Ovary (tissue), 10 donors: ENCODE measurements at places on chromosomes 5 and 9. TPM values are rescaled to one million over a fixed set of nuclear protein-coding genes. Genes with fewer than 3 reads are reported as not detected.
A peak's percentile ranks its signal among the peaks of the same experiment; 100 is the strongest.

Gene DOLK
- total RNA-seq, result 6.1 TPM

Gene MAMDC2
- 59.4 TPM for total RNA-seq

Gene SGCD
- total RNA-seq, result 19.4 TPM

- DNase-seq, result no peak
These were observed 70.4 kb downstream of the ANGPTL2 start for GRCh38 chr9:127051881-127052595.

GRCh38 chr9:27041746-27042145, 36.3 kb upstream of the LRRC19 start:
- no peak for DNase-seq

DNA sequence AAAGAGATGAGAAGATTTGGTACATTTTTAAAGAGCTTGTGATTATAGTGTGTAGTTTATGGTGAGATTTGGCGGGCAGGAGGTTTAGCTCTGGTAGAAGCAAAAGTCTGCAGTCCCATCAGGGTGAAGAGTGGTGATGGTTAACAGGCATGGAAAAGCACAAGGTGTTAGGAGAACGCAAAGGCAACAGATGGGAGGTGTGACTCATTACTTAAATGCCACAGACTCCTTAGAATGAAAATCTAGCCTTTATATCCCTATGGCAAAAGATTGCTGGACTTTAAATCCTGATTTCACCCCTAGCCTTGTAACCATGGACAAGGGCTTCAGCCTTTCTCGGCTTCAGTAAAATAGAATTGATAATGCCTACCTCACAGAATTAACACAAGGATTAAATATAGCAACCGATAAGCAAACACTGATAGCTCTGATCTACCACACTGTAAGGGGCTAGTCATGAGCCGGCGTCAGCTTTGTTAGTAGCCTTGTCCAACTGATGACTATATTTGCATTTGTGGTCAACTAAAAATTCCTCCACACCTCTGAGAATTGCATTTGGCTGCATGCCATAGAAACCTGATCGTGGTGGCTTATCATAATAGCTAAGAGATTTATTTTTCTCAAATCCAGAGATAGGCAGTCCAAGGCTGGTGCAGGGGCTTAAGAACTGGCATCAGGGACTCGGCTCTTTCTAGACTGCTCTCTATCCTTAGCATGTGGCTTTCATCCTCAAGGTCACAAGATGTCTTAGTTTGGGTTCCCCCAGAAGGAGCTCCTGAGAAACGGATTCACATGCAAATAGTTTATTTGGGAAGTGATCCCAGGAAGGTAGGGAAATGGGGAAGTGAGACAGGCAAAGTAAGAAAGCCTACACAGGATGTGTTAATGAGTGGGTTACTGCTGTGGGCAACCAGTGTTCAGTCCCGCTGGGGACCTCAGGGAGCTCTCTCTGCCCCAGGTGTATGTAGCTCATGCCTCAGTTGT, 19.6 kb downstream of the MFAP3 start:
- DNase-seq, result no peak

DNA sequence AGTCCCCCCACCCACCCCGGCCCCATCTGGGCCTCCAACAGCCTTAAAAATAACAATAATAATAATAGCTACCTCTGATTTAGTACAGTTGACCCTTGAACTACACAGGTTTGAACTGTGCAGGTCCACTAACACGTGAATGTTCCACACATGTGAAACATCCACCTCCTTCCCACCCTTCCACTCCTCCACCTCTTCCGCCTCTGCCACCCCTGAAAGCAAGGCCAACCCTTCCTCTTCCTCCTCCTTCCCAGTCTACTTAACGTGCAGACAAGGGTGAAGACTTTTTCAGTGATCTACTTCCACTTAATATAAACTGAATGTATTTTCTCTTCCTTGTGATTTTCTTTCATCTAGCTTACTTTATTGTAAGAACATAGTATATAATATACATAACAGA, 10.8 kb downstream of the PDGFRB start:
- DNase-seq, result no peak

DNA sequence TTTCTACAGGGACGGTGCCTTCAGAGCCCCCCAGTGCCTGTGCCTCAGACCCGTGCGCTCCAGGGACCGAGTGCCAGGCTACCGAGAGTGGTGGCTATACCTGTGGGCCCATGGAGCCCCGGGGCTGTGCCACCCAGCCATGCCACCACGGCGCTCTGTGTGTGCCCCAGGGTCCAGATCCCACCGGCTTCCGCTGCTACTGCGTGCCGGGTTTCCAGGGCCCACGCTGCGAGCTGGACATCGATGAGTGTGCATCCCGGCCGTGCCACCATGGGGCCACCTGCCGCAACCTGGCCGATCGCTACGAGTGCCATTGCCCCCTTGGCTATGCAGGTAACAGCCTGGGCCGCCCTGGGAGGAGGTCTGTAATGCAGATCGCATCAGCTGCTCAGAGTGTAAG, 6.9 kb downstream of the CRB2 start:
- no peak for DNase-seq

GRCh38 chr5:82106207-82106606, 134.4 kb downstream of the ATG10 start:
- DNase-seq, result no peak

DNA sequence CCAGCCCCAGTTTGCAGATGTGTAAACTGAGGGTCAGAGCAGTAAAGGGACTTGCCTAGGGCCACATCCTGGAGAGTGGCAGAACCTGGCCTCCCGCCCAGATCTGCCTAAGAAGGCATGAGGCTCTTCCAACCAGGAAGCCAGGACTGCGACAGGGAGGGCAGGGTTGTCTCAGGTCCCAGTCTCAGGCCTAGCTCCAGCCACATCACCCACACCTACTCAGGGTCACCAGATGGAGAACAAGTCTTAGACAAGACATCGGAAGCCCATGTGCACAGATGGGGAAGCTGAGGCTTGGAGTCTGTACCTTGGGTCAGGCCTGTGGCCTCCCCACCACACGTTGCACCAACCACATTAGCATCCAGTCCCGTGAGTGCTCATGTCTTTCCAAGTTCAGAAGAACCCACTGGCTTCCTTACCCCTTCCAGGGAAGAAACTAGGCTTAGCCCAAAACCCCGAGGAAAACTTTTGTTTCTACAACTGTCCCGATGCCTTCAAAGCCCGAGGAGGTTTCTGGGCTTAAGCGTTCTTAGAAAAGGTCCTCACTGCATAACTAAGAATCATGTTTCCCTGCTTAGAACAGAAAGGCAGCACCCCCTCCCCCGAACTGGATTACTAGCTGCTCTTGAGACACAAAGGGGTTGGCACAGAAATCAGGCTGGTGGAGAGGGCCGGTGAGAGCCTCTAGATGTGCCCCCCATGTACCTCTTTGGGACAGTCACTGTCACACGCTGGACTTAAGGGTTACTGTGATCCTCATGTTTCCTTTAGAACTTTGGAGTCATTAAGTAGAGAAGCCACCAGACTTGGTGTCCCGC, 2.2 kb downstream of the FAM78A start:
- no peak for DNase-seq

DNA sequence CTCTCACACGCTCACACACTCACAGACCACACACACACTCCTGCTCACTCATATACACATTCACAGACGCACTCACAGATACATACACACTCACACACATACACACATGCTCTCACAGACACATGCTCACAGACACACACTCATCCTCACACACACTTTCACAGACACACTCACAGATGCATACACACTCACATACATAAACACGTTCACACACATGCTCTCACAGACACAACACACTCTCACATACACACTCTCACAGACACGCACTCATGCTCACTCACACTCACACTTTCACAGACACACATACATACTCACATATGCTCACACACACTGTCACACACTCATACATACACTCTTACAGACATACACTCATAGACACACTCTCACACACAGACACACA, 82.2 kb downstream of the IRX2 start:
- no peak for DNase-seq

DNA sequence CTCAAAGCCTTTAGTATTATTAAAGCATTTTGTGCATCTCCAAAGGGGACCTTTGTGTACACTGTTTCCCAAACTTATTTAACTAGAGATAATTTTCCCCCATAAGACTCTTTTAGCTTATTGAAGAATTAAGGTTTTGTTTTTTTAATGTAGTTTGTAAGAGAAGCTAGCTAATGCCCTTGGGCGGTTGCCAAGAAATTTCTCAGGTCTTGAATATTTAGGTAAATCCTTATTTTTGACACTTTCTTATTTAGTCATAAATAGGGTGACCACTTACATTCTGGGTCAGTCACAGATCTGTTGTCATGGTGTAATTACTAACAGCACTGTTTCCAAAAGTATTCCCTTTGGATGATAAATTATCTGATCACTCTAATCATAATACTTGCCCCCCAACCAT, 27.2 kb downstream of the TNFAIP8 start:
- DNase-seq, result no peak

GRCh38 chr5:78109891-78110324, 184.6 kb downstream of the AP3B1 start:
- no peak for DNase-seq

- DNase-seq, result no peak
These were observed 135.2 kb upstream of the CLINT1 start for GRCh38 chr5:157993986-157994691.

DNA sequence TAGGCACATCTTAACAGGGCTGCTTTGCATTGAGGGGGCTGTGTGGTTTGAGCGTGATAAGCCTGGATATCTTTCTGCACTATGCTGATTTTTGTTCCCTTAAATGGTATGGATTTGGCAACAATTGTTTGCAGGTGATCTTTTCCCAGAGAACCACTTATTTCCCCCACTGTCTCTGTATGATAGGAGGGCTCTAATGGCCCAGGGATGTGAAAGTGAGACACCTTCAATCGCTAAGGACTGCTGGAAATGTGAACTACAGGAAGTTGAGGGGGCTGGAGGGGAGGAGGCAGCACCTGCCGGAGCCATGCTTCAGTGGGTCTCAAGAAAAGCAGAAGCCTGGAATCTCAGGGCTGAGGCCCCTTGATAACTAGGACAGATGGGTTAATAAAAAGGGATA, 29.4 kb downstream of the SYK start:
- DNase-seq, result no peak

DNA sequence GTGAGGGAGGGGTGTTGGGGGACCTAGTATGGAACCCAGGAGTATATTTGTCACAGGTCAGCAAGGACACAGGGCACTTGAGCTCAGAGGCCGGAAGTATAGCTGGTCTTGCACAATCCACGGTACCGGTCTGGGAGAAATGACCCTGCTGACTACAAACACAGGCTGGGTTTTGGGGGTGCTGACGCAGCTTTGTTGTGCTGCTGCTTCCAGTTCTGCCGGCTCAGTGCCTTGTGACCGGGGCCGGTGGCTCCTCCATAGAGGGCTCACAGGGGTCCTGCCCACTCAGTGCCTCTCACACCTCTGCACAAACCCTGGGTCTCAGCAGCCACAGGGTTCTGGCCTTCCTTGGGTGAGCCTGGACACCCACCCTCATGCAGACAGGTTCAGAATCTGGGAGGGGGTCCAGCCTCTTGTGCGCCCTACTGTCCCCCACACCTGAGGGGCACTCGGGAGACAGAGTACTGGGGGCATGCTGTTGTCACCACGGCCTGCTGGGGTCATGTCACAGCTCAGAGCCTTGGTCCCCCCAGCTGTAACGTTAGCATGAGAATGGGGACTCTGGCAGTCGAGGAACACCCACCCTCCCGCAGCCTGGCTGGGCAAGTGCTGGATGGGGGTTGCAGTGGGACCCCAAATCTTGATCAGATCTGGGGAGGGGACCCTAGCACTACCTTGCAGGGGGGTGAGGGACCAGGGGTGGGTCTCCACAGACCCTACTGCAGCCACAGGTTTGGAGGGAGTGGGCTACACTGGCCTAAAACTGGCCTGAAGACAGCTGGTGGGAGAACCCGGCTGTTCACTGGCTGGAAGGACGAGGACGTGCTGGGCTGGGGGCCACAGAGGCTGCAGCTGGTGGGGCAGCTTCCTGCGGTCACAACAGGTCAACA, 17.7 kb downstream of the NINJ1 start:
- peak; percentile 80 for DNase-seq

- no peak for DNase-seq
These were observed 93.2 kb upstream of the RAPGEF1 start for GRCh38 chr9:131833083-131833482.

- DNase-seq, result no peak
These were observed 128.8 kb downstream of the SLC24A2 start for GRCh38 chr9:19660019-19660418.

- no peak for DNase-seq
These were observed 34.1 kb upstream of the C5orf47 start for GRCh38 chr5:173954671-173955521.

DNA sequence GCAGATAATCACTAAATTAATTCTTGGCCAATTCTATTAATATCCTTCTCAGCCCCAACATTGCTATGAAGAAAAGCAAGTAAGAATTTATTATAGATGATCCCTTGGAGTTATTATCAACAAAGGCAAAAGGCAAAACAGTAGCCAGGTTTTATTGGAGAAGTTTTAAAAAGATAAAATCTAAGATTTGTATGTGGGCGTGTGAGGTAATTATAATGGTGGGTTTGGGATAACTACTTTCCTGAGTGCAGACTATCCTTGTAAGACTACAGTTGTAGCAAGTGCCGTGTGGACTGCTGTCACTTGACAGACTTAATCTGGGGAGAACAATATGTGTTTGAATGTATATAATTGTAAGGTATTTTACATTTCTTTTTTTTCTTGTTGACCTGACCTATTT, 23.2 kb downstream of the SLC31A1 start:
- no peak for DNase-seq

GRCh38 chr5:116497631-116498030, 77.0 kb downstream of the SEMA6A start:
- no peak for DNase-seq

DNA sequence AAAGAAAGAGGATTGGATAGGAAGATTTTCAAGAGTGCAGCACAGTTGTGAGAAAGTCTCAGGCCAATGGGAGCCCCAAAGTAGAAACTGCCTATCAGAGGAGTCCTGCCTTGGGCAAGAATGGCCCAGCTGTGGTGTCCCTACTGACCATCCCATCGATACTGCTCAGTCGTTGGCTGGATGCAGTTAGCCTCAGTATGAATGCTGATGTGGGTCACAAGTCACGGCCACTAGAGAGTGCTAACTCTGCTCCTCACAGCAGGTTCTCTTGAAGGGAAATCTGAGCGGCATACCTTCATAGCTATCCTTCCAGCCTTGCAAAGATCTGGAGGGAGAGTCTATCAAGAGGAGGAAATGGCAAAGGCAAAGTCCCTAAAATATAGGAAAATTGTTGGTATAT, 11.6 kb upstream of the CETN3 start:
- DNase-seq, result no peak

GRCh38 chr9:71071633-71072032, 49.8 kb downstream of the TRPM3 start:
- no peak for DNase-seq

DNA sequence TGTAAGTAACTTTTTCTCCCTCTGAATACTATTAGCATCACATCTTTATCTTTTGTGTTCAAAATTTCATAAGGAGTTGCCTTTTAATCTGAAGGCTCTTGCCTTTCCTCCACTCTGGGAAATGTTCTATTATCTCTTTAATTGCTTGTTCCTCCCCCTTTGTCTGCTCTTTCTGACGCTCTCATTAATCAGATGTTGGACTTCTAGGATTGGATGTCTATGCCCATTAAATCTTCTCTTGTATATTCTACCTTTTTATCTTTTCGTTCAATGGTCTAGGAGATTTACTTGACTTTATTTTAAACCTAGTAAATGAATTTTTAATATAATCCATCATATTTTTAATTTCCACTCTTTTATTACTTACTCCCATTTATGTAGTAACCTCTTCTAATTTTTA, 76.7 kb downstream of the MARCHF3 start:
- DNase-seq, result no peak
